Activated CD4-positive, alpha-beta memory T cell treated with anti-CD3 and anti-CD28 coated beads, Interleukin-2, amount 10 ng/mL, durations not matched to agents 7 days and 5 days (primary cell): ENCODE measurements at places on chromosomes 3 and 15. TPM values are rescaled to one million over a fixed set of nuclear protein-coding genes. Genes with fewer than 3 reads are reported as not detected.

Gene ANKRD63
- not detected for total RNA-seq

Gene PLA2G4D
- not detected for total RNA-seq

Gene KNG1
- not detected for total RNA-seq

DNA sequence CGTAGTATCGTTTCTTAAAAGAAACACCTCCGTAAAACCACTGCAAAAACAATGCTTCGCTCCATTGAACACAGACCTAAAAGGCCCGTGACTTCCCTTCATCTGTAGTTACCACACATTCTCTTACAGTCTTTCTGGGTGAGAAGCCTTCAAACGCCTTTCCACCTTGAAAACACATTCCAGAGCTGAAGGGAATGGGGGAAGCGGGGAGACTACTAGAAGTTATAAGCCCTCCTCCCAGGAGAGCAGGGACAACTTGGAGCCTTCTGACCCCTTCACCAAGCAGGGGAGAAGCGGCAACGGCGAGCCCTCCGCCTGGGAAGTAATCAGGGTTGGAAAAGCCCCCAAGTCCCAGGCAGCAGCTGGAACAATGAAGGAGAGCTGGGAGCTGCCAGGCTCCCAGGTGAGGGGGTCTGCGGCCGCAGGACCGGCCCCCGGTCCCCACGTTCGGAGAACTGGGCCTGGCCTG is 461 bp downstream of the SECISBP2L start:
- peak overlapping the region; percentile 95 for H3K4me3 ChIP-seq
- peaks cover 29% of the 10 kb centered on the region for H3K4me1 ChIP-seq
- DNase-seq: no peak
- H3K27ac ChIP-seq: peak overlapping the region; percentile 80

DNA sequence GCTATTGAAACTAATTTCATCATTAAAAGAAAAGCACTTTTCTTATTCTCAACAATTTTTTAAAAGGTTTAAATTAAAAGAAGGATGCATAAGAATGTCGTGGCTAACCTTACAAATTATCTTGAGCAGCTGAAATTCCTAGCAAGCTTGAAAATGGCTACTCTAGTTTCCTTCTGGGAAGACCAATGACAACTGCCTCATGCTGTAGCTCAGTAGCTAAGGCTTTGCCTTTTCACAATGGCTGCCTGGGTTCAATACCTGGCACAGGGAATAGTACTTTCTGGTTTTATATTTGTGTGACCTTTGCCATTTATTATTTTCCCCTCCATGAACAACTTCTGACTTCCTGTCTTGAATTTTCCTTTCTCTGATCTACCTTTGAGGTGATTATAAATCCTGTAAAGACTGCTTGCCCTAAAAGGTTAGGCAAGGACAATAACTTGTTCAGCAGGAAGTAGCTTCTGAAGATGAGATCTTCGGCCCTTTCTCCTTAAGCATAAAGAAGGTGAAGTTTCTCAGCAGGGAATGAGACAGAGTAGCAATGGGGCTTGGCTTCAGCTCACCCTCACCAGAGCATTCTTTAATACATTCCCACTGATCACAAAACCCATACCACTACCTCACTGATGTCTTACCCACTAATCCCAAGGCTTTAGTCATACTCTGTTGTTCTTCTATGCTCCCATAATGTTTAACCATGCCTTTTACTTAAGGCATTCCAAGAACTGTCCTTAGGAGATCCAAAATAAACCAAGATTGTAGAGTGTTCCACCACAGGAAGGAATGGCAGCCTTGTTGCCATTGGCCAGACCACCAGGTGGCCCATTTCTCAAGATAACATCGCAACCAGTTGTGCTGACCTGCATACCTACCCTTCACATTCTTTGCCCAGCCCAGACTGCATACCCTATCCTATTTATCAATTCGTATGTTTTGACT is 276.8 kb downstream of the ULK4 start:
- H3K36me3 ChIP-seq: no peaks in the 10 kb centered on the region
- no peaks in the 10 kb centered on the region for H3K27me3 ChIP-seq
- no peak overlapping the region for H3K27ac ChIP-seq
- H3K4me3 ChIP-seq: no peak overlapping the region
- no peaks in the 10 kb centered on the region for H3K4me1 ChIP-seq
- no peak for DNase-seq

DNA sequence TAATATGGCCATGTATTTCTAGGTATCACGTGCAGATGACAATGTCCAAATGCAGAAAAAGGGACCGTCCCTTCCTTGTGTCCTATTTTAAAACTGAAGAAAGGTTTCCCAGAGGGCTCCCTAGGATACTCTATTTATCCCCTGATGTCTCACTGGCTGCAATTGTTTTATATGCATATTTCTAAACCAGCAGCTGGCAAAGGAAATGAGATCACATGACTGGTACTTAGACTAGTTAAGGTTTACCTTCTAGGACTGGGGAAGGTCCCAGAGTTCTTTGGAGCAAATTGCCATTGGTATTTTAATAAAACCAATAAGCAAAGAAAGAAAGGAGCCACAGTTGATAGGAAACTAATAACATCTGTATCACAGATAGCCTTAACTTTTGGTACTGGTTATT is 29.5 kb downstream of the GTF2E1 start:
- peaks cover 12% of the 10 kb centered on the region for H3K36me3 ChIP-seq
- DNase-seq: no peak
- H3K4me3 ChIP-seq: no peak overlapping the region
- no peaks in the 10 kb centered on the region for H3K27me3 ChIP-seq
- H3K4me1 ChIP-seq: peaks cover 8% of the 10 kb centered on the region

DNA sequence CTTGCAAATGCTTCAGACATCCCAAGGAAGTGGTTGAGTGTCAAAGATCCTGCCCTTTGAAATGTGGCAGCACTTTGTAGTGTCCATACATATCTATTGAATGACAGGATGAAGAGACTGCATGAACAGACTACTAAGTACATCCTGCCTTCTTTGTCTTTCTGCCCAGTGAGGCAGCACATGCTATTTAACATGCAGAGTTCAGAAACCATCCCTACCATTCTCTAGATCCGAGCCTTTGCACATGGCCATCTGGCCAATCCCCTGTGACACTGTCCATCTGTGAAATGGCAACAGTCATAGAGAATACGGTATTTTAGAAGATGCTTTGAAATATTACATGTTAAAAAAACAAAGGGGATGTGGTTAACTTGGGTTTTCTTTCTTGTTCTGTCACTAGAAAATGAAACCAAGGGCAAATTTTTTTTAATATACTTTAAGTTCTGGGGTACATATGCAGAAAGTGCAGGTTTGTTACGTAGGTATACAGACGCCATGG is 519.6 kb downstream of the NTRK3 start:
- no peaks in the 10 kb centered on the region for H3K36me3 ChIP-seq
- no peaks in the 10 kb centered on the region for H3K27me3 ChIP-seq
- H3K27ac ChIP-seq: no peak overlapping the region
- H3K4me3 ChIP-seq: no peak overlapping the region
- DNase-seq: no peak

GRCh38 chr15:40314723-40315276 is 7.1 kb upstream of the PLCB2 start:
- H3K36me3 ChIP-seq: no peaks in the 10 kb centered on the region
- DNase-seq: no peak
- H3K4me1 ChIP-seq: peaks cover 7% of the 10 kb centered on the region
- no peak overlapping the region for H3K4me3 ChIP-seq

DNA sequence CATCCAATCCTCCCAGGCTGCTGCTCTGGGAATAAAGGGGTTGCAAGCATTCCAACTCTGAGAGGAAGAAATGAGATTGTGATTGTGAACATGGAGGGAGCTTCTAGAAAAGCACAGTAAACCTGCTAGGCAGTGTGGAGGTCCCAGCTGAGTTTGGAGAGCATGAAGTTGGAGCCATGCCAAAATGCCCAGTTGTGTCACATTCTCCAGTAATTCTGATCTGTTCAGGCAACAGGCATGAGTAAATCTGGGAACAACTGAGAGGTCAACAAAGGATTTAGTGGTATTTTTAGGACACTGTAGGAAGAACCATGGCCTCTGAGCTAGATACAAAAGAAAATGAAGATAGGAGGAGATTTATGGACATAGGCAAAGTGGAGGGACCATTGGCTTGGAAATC is 74.7 kb downstream of the CYP19A1 start:
- DNase-seq: no peak
- no peak overlapping the region for H3K4me3 ChIP-seq
- peaks cover 33% of the 10 kb centered on the region for H3K27me3 ChIP-seq
- no peak overlapping the region for H3K27ac ChIP-seq
- no peaks in the 10 kb centered on the region for H3K36me3 ChIP-seq
- peaks cover 1% of the 10 kb centered on the region for H3K4me1 ChIP-seq

Gene ROBO2
- total RNA-seq: not detected
